EL (cell line): ENCODE measurements at places on chromosomes 6 and 20.

GRCh38 chr6:114375541-114376192, 32.8 kb upstream of the HS3ST5 start:
- DNase-seq: no peak

- DNase-seq: no peak
Observed at GRCh38 chr6:17536586-17536985, 63.5 kb upstream of the FAM8A1 start.

DNA sequence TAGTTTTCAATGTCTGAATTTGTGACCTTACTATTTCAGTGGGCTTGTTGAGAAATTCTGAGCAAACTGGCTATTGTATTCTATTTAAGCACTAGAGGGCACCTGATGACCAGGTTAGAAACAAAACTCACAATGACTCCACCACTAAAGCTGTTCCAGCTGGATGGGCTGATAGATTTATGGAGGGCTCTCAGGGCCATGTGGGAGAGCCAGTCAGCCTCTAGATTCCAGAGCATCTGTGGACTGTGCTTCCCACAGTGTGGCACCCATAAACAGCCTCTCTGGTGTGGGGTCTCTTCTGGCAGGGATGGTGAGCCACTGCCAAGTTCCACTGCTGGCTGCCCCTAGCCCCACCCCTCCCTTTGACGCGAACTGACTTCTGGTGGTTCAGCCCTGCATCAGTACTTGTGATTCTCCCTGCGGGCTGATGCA, 29.2 kb downstream of the C6orf58 start:
- DNase-seq: peak; percentile 55

DNA sequence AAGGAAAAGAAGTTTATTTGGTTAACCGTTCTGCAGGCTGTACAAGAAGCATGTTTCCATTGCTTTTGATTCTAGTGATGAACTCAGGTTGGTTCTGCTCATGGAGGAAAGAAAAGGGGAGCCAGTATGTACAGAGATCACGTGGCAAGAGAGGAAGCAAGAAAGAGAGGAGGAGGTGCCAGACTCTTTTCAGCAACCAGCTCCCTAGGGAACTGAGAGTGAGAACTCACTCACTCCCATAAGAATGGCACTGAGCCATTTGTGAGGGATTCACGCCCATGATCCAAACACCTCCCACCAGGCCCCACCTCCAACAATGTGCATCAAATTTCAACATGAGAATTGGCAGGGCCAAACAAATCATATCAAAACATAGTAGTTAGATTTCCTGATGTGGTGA, 649.1 kb downstream of the EPM2A start:
- DNase-seq: no peak
